Effector memory CD4-positive, alpha-beta T cell (primary cell): ENCODE measurements at places on chromosomes 2 and 18.

GRCh38 chr2:223856021-223856420 is 18.6 kb upstream of the AP1S3 start:
- no peak for DNase-seq

- DNase-seq: no peak
Observed at GRCh38 chr2:170244555-170244954, 66.6 kb downstream of the MYO3B start.

DNA sequence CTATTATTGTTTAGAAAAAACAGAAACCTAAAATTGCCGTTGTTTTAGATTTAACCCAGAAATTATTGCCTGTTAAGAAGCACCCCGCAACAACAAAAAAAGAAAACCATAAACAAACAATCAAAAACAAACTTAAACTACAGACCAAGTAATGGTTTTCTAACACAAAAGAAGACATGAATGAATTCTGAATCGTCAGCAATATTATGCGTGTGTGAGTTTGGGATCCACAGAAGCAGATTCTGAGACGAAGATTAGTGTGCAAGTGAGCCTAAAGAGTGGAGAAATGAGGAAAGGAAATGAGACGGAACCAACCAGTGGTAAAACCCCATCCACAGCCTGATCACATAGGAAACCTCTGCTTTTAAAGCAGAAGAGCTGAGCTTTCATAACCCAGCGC is 1514.9 kb upstream of the PIK3C3 start:
- DNase-seq: no peak

DNA sequence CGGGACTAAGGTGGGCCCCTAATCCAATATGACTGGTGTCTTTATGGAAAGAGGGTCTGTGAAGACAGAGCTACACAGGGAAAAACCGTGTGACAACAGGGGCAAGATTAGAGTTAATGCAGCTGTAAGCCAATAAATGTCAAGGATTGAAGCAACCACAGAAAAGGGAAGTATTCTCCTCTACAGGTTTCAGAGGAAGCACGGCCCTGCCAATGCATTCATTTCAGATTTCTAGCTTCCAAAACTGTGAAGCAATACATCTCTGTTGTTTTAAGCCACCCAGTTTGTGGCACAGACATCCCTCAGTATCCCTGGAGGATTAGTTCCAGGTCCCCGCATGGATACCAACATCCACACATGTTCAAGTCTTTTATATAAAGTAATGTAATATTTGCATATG is 48.8 kb downstream of the SPP2 start:
- DNase-seq: no peak

DNA sequence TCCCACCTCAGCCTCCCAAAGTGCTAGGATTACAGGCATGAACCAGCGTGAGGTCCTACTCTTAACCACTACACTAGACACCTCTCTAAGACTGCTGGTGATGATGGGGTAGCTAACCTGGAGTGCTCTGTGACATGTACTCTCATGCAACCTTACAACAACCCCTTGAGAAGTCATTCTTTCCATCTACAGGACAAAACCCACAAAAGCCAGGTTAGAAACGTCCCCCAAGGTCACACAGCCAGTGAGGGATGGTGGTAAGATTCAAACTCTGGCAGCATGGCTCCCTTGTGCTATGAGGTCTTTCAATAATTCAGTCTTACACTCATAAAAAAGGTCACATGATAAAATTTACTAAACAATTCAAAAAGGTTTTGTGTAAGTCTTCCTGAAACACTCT is 94.8 kb upstream of the SERTAD2 start:
- DNase-seq: no peak
